Activated CD4-positive, alpha-beta T cell treated with anti-CD3 and anti-CD28 coated beads for 1 hour (primary cell): ENCODE measurements at places on chromosomes 1 and 21.

DNA sequence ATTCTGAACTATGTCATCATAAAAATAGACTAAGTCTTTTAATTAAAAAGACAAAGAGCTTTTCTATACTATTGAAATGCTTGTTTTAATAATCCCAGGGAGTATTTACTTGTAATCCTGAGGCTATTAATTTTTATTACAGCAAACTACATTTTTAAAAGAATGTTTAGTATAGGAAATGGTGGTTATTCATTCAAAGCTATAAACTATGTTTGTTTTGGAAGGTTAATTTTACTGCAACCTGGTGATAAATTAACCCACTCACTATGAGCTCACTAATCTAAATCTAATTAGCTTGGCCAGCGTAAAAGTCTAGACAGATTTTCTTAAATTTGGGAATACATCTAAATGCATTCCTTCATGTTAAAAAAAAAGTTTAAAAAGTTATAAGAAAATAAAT lies 13.8 kb upstream of the EYA3 start:
- no peak for DNase-seq

GRCh38 chr1:178345807-178346206 lies 151.0 kb downstream of the CLEC20A start:
- DNase-seq = no peak

GRCh38 chr1:165408518-165408917 lies 36.4 kb downstream of the RXRG start:
- no peak for DNase-seq

DNA sequence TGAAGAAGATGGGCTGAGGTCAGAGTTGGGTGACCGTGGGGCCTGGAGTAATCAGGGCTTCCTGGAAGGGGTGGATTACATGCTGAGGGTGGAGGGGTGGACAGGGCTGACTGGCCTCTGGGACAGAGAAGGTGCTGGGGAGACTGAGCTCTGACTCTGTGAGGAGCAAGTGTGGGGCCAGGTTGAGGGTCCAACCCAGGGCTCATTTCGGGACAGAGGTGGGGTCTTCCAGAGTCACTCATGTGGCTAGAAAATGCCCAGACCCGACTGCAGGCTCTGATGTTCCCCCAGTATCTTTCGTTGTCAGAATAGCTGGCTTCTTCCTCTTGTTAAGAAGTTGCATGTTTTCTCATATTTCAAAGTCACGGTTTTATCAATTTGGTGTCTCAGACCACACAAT lies 311.8 kb downstream of the PTPRU start:
- no peak for DNase-seq

GRCh38 chr1:178238722-178239510 lies 145.0 kb downstream of the RASAL2 start:
- no peak for DNase-seq

DNA sequence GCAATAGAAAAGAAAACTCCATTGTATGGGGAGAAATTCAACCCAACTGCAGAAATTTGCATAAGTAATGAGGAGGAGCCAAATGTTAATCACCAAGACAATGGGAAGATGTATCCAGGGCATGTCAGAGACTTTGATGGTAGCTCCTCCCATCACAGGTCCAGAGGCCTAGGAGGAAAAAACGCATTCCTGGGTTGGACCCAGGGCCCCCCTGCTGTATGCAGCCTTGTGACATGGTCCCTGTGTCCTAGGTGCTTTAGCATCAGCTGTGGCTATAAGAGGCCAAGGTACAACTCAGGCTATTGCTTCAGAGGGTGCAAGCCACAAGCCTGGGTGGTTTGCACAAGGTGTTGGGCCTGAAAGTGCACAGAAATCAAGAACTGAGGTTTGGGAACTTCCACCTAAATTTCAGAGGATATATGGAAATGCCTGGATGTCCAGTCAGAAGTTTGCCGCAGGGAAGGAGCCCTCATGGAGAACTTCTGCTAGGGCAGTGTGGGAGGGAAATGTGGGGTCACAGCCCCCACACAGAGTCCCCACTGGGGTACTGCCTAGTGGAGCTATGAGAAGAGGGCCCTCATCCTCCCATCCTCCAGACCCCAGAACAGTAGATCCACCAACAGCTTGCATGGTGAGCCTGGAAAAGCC lies 162.3 kb downstream of the TGFB2 start:
- no peak for DNase-seq

DNA sequence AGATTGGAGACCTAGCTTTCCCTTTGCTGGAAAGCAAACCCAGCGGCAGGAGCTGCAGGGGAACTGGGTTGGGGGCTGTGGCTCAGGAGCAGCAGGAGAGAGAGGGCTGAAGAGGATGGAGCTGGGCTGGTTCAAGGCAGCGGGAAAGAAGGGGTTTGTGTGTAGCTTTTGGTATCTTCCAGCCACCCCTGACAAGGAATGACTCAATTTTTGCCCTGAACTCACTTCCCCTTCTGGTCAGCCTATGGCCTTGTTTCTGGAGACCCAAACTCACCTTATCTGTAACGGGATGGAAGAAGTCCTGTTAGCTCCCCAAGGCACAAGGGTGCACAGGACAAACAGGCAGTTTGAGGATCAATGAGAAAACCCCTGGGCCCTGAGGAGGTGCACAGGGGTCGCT lies 13.1 kb downstream of the C1orf115 start:
- no peak for DNase-seq

DNA sequence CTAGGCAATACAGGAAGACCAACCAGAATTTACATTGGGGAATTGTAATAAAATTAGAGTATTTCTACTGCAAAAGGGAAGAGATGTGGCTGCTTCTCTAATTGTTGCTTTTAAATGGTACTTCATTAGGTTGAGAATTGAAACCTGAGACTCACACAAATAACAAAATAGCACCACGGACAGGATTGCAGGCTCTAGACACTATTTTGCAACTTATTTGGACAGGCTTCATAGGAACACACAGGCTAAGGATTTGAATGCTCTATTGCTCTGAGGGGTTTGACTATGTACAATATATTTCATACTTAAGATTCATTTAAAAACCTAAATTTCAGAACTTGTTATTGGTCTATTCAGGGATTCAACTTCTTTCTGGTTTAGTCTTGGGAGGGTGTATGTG lies 79.6 kb downstream of the ATP1B1 start:
- DNase-seq = no peak

GRCh38 chr1:222021129-222021528 lies 279.2 kb upstream of the DUSP10 start:
- no peak for DNase-seq
